Activated CD8-positive, alpha-beta T cell treated with anti-CD3 and anti-CD28 coated beads, Interleukin-2, amount 10 ng/mL, durations not matched to agents 7 days and 5 days (primary cell): ENCODE measurements at places on chromosomes 7 and 10. TPM values are rescaled to one million over a fixed set of nuclear protein-coding genes. Genes with fewer than 3 reads are reported as not detected.

Gene CHAT
- total RNA-seq: not detected

DNA sequence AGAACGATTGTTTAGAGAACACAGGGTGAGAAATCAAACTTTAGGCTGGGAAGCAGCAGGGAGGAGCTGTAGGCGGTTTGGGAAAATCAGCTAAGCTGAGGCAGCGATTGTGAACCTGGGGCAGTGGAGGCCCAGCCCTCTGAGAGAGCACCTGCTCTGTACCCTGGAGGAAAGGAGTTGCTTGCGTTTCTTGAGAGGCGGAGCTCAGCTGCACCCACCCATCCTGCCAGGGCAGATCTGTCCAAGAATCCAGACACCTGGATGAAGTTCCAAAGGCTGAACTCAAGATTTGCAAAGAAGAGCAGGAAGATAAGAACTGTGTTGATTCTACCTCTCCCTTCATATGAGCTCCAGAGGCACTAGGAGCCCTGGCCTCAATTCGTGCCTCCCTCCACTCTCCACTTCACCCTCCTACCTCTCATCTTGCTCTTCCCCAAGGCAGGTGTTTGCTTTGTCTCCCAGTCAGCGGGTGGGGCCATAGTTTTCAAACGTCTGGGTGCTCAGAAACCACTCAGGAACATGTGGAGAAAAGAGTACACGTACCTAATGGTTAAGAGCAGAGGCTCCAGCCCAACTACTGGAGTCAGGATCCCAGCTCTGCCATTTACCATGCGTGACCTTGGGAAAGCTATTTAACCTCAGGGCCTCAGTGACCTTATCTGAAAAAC lies 21.5 kb upstream of the TMEM213 start:
- no peaks in the 10 kb centered on the region for H3K4me1 ChIP-seq
- H3K36me3 ChIP-seq: no peaks in the 10 kb centered on the region
- no peak overlapping the region for H3K27ac ChIP-seq
- DNase-seq: no peak
- no peak overlapping the region for H3K4me3 ChIP-seq

- H3K27me3 ChIP-seq: no peaks in the 10 kb centered on the region
- H3K36me3 ChIP-seq: no peaks in the 10 kb centered on the region
- H3K27ac ChIP-seq: no peak overlapping the region
- no peak for DNase-seq
Observed at GRCh38 chr7:84102213-84102612, 92.4 kb downstream of the SEMA3A start.

DNA sequence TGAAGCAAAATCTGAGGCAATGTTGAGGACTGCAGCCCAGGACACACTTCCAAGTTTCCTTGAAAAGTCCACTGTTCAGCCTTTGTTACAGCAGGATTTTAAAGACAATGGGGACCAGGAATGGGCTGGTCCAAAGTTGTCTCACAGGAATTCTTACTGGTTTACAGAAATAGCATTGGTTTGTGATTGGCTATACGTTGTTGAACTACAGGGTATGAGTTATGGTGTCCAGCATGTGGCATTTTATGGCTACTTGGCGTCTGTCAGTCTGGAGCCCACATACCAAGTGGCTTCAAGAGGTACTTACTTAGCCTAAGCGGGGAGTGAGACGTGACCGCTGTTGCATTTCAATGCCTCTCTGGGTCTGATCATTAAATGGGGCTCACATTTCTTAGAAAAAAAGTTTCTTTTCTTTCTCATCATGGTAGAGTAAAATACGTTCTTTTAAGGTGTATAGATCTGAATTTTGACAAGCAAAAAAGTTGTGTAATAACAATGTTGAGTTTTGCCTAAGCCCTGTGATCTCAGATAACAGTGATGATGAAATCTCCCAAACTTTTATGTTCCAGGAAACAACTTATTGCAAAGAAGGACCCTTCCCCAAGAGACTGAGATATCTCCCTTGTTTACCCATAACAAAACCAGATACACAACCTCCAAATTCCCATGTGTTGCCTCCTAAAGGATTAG lies 100.0 kb upstream of the TRIM24 start:
- DNase-seq: no peak
- H3K4me3 ChIP-seq: no peak overlapping the region
- H3K4me1 ChIP-seq: no peaks in the 10 kb centered on the region
- no peak overlapping the region for H3K27ac ChIP-seq
- H3K27me3 ChIP-seq: no peaks in the 10 kb centered on the region

DNA sequence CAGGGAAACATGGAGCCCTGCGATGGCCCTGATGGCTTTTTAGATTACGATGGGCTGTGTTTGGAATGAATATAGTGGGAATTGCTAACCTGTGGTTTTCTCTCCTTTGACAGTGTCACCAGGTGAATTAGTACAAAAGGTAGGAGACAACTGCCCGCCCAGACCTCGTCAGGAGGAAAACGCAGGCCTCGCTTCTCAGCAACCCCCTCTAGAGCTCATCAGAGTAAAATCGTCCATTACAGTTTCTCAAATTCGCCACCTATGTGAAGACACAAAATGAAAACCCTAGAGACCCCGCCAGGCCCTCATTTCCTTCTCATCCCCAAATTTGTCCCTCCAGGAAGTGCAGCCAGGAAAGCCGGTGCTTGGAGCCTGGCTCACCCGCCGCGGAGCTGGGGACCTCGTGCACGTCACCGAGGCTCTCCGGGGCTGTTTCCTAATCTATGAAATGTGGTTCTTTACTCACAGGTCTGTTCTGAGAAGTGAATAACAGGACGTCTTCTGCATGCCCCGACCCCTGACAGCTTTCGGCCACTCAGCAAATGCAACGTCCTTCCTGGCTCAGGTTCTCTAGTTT lies 143.7 kb downstream of the VIPR2 start:
- DNase-seq: no peak
- no peak overlapping the region for H3K4me3 ChIP-seq
- H3K27ac ChIP-seq: no peak overlapping the region
- no peaks in the 10 kb centered on the region for H3K27me3 ChIP-seq

GRCh38 chr10:95425592-95426465 lies 135.0 kb upstream of the PDLIM1 start:
- no peaks in the 10 kb centered on the region for H3K36me3 ChIP-seq
- no peak for DNase-seq
- H3K27me3 ChIP-seq: peaks cover 18% of the 10 kb centered on the region
- no peak overlapping the region for H3K27ac ChIP-seq
- H3K4me3 ChIP-seq: no peak overlapping the region

Gene C10orf53
- not detected for total RNA-seq

- peaks cover 2% of the 10 kb centered on the region for H3K27me3 ChIP-seq
- peak overlapping the region; percentile 48 for H3K4me3 ChIP-seq
- H3K27ac ChIP-seq: peak overlapping the region; percentile 83
- peak; percentile 49 for DNase-seq
Observed at GRCh38 chr7:22672846-22673680, 53.9 kb upstream of the IL6 start.

- H3K36me3 ChIP-seq: peaks cover 3% of the 10 kb centered on the region
- H3K4me3 ChIP-seq: no peak overlapping the region
- H3K27me3 ChIP-seq: no peaks in the 10 kb centered on the region
- no peak for DNase-seq
- peaks cover 44% of the 10 kb centered on the region for H3K4me1 ChIP-seq
Observed at GRCh38 chr7:106064771-106065574, 47.1 kb downstream of the SYPL1 start.

DNA sequence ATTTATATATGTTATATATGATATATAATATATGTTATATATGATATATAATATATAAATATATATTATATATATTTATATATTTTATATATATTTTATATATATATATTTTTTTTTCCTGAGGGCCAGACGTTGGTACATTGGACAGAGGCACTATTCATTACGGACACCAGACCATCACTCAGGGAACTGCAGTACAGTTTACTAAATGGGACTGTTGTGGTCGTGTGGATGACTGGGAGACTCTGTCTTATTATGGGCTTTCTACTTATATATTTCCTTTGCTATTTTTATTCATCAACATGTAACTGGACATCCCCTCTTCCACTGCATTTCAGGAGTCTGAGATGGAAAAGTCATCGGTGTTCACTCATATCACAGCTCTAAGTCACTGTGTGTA lies 87.1 kb upstream of the PRKCQ start:
- H3K27me3 ChIP-seq: peaks cover 4% of the 10 kb centered on the region
- H3K27ac ChIP-seq: no peak overlapping the region
- no peak overlapping the region for H3K4me3 ChIP-seq
- H3K36me3 ChIP-seq: no peaks in the 10 kb centered on the region
- peaks cover 32% of the 10 kb centered on the region for H3K4me1 ChIP-seq

DNA sequence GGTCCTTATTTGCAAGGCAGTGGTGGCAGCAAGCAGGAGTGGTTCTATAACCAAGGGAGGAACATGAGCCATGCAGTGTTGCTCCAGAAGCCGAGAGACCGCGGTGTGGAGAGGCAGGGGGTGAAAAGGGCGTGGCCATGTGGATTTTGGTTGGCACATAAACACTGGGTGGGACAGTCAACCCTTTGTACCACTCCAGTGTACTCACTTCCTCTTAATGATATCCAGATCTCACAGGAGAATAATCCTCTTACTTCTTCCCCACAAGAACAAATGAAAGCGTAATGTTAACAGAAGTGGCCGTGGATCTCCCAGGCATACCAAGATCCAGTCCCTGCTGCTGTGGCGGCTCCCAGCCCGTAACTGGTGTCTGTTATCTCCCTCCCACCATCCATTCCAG lies 42.4 kb downstream of the XRCC2 start:
- H3K27me3 ChIP-seq: no peaks in the 10 kb centered on the region
- H3K4me1 ChIP-seq: no peaks in the 10 kb centered on the region
- no peak overlapping the region for H3K27ac ChIP-seq

DNA sequence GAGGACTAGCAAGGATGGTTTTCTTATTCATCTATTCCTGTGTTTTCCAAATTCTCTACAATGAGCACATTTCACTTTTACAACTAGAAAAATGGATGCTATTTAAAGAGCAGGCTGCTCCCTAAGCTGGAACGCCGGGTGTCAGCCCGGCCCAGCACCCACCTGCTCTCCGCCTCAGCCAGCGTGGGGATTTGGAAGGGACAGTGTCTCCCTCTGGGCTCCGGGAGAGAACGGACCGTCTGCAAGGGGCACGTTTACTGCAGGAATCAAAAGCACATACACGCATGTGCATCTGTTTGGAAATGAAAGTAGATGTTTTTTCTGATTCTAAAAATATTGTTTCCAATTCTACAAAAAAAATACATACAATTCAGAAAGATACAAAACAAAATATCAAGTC lies 2.3 kb upstream of the JAKMIP3 start:
- no peaks in the 10 kb centered on the region for H3K4me1 ChIP-seq
- H3K4me3 ChIP-seq: no peak overlapping the region
- no peak overlapping the region for H3K27ac ChIP-seq
- no peak for DNase-seq
- H3K36me3 ChIP-seq: no peaks in the 10 kb centered on the region

DNA sequence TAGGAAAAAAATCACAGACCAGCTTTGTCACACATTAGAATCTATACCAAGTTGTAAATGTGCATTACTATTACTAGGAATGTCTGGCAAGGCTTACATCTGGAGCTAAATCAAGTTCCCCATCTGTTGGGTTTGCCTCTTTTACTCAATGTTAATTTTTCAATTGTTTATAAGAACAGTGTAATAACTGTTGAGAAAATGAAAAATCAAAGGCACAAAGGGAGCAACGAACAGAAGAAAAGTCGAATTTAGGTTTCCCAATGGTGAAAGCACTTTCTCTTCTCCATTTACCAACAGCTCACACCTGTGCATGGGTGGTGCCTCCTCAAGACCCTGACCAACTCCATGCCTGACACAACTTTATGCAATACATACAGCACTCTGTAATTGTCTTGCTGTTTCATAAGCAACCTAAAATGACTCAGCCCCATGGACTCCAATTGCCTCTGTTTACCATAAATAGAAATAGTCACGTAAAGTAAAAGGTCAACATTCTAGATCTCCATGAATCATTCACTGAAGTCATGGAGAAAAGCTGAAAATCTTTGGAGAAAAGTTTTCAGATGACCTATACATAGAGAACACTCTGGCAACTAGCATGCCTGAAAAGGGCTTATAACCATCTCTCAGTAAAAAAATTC lies 95.5 kb upstream of the KCNIP2 start:
- H3K4me3 ChIP-seq: no peak overlapping the region
- no peaks in the 10 kb centered on the region for H3K4me1 ChIP-seq
- no peak for DNase-seq
- H3K27ac ChIP-seq: no peak overlapping the region
- H3K36me3 ChIP-seq: peaks cover 17% of the 10 kb centered on the region
- no peaks in the 10 kb centered on the region for H3K27me3 ChIP-seq
